ENCODE measurements at places on chromosomes 16 and 17.
A peak's percentile ranks its signal among the peaks of the same experiment; 100 is the strongest.

DNA sequence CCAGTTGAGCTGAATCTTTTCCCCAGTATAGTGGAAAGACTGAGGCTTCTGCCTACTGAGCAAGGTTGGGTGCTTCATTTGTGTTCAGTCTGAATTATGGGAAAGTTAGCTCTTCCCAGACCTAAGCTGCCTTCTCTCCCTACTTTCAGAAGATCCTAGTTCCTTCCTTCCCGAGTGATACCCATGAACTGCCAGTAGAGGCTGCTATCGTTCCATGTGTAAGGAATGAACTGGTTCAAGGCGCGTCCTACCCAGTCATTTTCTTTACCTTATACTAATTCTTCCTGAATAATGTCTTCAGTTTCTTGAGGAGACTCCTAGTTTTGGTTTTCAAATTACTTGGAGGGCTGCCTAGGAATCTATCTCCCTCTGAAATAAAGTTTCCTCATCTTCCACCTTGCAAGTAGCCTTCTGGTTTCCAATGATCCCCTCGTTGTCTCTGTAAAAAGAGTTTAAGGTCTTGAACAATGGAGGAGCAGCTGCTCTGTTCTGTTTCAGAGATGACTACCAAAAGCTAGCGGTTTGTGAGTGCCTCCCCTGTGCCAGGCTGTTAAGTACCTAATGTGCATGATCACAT is 934 bp upstream of the AOC2 start:
- DNase-seq, result peak; percentile 40

- no peak for DNase-seq
These were observed at the start of gene RAB11FIP4 for GRCh38 chr17:31391496-31391949. Gene RAB11FIP4 (plus strand): TSS chr17:31391675. CDS start chr17:31391853, 178 bp downstream.

- no peak for DNase-seq
These were observed 8.8 kb upstream of the GFAP start for GRCh38 chr17:44924107-44924544.

DNA sequence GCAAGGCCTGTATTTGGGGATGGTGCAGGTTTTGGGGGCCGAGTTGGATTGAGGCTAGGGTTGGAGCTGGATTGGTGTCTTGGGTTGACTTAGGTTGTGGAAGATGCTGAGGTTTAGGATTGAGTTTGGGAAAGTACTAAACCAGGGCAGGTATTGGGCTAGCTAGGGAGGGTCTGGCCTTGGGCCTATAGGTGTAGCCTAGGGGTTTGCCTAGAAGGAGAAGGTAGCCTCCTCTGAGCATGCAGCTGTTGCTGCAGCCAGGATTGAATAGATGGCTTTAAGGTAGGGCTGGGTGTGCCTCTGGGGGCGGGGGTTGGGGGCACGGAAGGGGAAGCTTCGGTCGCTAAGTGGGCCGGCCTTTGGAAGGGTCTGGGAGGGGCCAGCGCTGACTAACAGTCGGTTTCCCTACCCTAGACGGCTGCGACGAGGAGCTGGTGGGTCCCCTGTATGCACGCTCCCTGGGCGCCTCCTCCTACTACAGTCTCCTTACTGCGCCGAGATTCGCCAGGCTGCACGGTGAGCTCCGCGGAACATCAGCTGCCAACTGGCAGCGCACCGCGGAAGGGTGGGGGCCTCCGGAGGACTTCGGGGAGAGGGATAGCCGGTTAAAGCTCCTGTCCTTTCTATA is 1.2 kb downstream of the CNTNAP1 start:
- DNase-seq, result no peak

- no peak for DNase-seq
These were observed 544 bp downstream of the CYB561 start for GRCh38 chr17:63445571-63445953.

- DNase-seq, result peak; percentile 63
These were observed 99.3 kb upstream of the C17orf78 start for GRCh38 chr17:37276475-37276874.

DNA sequence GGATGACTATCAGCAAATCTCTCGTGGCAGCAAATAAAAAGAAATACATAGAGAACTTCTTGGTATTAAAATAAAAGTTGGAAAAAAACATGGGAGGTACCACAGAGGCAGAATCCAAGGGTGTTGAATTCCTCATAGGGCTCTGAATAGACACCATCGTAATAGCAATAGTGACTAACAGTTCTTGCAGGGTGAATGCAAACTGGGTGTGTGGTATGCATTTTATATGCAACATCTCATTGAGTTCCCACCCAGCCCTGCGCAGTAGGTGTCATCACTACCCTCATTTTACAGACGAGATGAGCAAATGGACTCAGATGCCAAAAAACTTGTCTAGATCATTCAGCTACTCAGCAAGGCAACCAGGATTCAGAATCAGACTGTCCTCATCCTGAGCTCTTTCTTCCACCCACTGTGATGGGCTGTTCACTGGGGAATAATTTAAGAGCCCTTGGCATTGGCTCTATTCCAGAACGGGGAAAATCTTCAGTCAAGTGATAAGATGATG is 354.6 kb upstream of the CDH11 start:
- DNase-seq, result no peak

- no peak for DNase-seq
These were observed 41.8 kb downstream of the NLRC5 start for GRCh38 chr16:57031156-57031555.

- no peak for DNase-seq
These were observed 44.6 kb downstream of the NFAT5 start for GRCh38 chr16:69610356-69610755.

DNA sequence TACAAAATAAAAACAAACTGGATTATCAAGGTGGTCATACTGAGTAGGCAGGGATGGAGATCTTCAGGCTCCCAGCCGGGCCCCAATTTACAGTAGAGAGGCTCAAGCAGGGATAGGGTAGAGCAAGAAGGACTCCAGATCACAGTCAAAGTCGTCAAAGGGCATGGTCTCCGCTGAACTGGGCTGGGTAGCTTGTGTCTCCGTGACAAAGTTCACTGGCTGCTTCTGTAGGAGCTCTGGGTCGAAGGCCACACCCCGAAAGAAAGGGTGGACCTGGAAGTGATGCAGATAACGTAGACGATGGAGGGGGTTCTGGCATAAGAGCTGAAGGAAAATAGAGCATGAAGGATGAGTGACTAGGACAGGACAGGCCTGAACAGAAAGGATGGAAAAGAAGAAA is 3.6 kb downstream of the RSKR start:
- DNase-seq, result no peak

GRCh38 chr17:82366749-82367148 is 4.8 kb upstream of the UTS2R start:
- no peak for DNase-seq

DNA sequence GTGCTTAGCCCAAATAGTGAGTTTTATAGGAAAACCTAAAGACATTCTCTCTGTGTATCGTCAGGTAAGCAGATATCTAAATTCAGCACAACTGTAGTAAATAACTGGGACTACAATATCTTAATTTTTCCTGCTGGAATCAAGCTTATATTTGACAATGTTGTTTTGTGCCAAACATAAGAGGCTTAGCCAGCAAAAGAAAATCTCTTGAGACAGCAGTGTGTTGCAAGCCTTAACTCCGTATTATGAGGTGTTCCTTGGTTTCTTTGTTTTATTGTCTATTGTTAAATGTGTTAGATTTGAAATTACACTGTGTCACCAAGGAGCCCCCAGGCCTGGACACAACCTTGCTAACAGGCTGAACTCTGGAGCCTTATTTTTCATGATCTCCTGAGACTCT is 1570.6 kb upstream of the GOT2 start:
- no peak for DNase-seq

- DNase-seq, result no peak
These were observed 118.7 kb upstream of the NLRP1 start for GRCh38 chr17:5702951-5703510.

- no peak for DNase-seq
These were observed 592 bp upstream of the ZNF385C start for GRCh38 chr17:42098730-42099399.

DNA sequence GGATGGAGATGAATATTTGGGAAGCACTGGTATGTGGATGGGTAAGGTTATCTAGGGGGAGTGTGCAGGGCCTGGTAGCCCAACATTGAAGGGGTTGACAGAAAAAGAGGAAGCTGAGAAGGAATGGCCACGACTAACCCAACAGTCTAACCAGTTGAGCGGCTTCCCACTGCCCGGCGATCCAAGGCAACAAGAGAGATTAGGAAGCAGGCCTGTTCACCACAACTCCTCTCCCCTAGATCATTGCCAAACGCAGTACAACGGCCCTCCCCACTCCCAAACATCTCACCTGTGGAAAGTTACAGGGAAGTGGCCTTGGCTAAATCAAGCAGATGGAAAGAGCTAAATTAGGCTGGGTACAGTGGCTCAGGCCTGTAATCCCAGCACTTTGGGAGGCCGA is 11.2 kb upstream of the RANGRF start:
- no peak for DNase-seq

DNA sequence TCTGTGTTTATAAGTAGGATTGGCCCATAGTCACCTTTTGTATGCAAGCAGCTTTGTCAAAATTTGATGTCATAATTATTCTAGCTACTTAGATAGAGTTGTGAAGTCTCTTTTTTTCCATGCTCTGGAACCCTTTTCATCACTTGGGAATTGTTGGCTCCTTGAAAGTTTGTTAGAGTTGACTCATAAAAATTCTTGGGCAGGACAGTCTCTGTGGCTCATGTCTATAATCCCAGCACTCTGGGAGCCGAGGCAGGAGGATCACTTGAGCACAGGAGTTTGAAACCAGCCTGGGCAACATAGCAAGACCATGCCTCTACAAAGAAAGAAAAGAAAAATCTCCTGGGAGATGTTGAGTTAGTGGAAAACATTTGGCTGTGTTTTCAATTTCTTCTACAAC is 45.7 kb upstream of the MRC2 start:
- no peak for DNase-seq

DNA sequence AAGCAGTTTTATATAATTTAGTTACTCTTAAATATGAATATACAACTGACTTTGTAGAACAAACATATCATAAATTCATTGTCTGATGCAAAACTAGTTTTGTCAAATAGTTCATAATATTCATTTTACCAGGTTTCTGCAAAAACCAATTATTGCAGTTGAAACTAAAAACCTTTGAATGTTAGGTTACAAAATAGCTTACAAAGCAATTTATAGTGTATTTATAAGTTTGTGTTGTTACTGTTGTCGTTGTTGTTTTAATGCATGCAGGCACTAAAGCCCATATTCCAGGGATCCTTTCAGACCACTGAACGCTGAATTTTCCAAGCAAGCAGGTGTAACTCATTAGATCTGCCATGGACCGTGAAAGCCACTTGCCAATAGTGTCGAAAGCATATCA is 427.6 kb downstream of the ZFHX3 start:
- no peak for DNase-seq

DNA sequence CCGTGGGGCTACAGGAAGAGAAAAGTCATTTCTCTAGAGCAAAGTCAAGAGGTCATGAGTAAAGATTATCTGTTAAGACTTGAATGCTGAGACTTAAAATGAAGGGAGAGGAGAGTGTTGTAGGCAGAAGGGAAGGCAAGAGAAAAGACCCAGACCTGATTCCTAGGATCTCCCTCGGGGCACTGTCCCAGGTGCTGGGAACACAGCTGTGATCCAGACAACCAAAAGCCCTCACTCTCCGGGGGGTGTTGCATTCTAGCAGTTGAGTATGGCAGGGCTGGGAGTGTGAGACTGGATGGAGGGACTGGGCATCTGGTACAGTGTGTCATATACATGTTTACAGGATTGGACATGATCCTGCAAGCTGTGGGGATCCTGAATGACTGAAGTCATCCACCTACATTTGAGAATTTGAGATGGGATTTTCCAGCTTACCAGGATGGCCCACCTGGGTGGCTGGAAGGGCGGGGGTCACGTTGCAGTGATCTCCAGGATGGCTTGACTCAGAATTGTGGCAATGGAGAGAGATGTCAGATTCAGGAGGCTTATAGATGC is 29.1 kb downstream of the ARSG start:
- no peak for DNase-seq

DNA sequence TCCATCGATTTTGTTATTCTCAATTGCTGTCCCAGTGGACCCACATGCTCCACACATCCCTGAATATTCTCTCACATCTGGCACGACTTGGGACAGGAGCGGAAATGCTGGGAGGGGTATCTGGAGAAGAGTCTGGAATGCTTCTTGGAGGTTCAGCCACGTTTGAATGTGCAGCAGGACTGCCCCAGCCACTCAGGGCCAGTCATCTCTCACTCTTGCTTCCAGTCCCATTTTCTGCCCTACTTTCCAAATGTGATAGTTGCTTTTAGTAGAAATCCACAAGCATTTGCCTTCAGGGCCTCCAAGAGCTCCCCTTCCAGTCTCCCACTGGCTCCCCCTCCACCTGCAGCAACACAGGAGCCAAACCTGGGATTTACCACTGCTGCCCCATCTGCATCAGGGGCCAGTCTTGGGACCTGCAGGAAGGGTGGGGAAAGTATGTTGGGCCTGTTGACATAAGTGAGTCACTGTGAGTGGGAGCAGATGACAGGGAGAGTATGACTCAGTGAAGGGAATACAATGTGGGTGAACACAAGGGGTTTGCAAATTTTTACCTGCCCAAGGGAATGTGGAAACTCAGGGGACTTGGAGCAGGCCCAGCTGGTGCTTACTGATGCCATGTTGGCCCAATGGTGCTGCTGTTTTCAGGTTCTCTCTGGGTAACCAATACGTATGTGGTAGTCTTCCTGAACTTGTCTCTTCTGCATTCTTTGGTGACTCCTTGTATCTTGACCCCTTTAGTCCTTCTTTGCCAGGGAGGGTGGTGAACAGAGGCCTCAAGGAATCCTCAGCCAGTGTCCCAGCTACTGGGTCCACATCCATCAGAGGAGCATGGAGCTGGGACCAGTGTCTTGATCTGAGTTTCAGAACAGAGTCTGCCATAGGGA is 78.8 kb upstream of the CRHR1 start:
- DNase-seq, result peak; percentile 19

DNA sequence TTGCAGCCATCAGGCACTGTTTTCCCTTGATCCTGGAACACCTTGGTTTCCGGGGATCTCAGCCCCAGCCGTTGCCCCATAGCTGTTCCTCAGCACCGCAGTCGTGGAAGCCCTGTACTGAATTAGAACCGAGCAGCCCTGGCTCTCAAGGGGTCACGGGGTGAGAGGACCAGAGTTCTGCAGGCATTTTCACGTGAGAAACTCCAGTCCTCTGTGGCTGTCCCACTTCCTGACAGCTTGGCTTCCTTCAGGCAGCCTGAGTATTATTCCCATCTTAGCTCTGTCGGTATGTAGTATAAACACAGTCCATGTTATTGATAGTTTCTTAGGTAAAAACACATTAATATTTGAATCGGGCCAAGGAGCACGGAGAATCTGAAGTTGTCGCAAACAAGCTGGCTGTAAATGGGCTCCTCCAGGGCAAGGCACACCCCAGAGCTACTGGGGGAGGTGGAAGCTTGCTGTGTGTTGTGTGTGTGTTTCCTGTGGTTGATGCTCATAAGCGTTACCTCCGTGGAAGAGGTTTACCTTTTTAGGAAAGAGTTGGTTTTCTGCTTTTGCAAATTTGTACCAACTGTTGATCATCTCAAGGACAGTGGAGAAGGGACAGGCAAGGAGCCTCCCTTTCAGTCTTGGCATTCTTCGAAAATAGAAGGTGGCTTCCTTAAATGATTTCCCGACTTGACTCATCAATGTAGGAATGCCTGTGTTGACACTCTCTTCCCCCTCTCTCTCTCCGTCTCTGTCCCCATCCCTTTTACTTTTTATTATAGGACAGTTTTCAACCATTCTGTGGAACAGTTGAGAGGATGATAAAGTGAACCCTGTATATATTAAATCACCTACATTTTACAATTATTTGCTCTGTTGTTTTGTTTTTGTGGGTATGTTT is 208.9 kb upstream of the CHMP6 start:
- no peak for DNase-seq

- peak; percentile 47 for DNase-seq
These were observed 3.3 kb upstream of the COG1 start for GRCh38 chr17:73189417-73190099.

GRCh38 chr17:33684735-33685134 is 391.6 kb upstream of the ASIC2 start:
- no peak for DNase-seq

GRCh38 chr17:63292421-63292820 is 153.7 kb downstream of the CYB561 start:
- no peak for DNase-seq

All from NCI-H226 (cell line).